ENCODE measurements at places on chromosomes 3 and 15. TPM values are rescaled to one million over a fixed set of nuclear protein-coding genes. Genes with fewer than 3 reads are reported as not detected.

The CLDN18 gene
- not detected for total RNA-seq

The MCF2L2 gene
- 4.1 TPM for total RNA-seq

The FETUB gene
- total RNA-seq, result not detected

The GP9 gene
- not detected for total RNA-seq

The GPR149 gene
- total RNA-seq, result not detected

The CADM2 gene
- total RNA-seq, result not detected

The ARGFX gene
- total RNA-seq, result not detected

DNA sequence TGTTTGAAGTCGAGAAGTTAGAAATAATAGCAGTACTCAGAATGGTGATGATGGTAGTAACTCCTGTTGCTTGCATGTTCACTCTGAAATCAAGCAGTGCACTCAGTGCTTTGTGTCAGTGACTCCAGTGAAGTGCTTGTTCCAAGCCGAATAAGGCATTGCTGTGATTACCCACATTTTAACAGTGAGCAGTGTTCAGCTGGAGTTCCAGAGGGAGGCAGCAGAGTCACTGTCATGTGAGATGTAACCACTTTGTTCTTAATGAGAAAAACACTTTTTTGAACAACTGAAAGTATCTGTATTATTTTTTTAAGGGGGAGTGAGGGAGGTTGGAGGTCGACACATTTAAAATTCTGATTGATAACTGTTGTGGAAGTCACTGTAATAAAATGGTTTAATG is 3.7 kb downstream of the MDFIC2 start:
- H3K27me3 ChIP-seq, result no peaks in the 10 kb centered on the region
- H3K36me3 ChIP-seq, result no peaks in the 10 kb centered on the region
- DNase-seq, result no peak
- no peak overlapping the region for H3K4me3 ChIP-seq

DNA sequence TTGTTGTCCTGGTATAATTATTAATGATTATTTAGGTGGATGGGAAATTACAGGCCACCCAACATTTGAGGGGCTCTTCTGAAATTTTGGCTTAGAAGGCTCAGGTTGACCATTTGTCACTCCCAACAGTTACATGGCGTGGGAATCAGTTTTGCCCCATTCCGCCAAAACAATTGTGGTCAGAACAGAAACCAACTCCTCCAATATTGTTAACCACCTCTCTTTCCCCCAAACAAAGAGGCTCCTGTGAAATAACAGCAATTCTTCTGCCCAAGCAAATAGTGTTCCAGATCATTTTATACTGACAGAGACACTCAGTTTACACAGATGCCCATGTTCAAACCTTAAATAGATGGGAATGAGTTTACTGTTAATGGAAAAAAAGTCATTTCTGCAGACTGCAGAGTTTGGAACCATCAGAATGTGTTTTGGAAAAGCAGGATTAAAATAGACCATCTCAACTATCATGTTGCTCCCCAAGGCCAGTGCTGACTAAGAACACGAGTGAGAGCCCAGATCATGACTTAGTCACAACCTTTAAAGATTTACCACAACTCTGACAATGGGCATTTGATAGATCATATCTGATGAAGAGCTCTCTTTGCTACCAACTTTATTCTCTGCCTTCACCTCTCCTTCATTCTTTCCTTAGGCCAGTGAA is 102.1 kb downstream of the DUT start:
- no peak overlapping the region for H3K4me3 ChIP-seq
- no peaks in the 10 kb centered on the region for H3K36me3 ChIP-seq
- H3K4me1 ChIP-seq, result no peaks in the 10 kb centered on the region
- H3K27me3 ChIP-seq, result peaks cover 6% of the 10 kb centered on the region
- no peak for DNase-seq
- no peak overlapping the region for H3K27ac ChIP-seq

DNA sequence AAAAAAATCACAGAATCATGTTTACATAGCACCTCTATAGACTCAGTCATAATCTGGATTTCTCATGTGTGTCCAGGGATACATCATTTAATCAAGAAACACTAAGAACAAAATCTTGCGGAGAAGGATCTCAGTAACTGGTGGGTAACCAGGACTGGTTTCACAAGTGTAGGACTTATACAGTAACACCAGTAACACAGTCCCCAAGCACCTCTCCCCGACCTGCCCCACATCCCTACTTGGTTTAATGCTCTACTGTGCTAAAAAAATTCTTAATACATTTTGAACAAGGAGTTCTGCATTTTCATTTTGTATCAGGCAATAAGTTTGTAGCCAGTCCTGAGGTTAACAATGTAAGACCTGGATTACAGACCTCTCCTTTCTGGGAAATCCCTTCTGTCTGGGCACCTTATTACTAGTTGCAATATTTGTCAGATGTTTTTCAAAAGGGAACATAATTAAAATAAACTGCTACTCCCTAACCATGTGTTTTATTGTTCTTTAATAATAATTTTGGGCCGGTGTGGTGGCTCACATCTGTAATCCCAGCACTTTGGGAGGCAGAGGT is 57.6 kb upstream of the BBX start:
- H3K4me3 ChIP-seq, result no peak overlapping the region
- H3K27me3 ChIP-seq, result peaks cover 3% of the 10 kb centered on the region
- DNase-seq, result no peak
- H3K27ac ChIP-seq, result no peak overlapping the region
- H3K4me1 ChIP-seq, result no peaks in the 10 kb centered on the region

DNA sequence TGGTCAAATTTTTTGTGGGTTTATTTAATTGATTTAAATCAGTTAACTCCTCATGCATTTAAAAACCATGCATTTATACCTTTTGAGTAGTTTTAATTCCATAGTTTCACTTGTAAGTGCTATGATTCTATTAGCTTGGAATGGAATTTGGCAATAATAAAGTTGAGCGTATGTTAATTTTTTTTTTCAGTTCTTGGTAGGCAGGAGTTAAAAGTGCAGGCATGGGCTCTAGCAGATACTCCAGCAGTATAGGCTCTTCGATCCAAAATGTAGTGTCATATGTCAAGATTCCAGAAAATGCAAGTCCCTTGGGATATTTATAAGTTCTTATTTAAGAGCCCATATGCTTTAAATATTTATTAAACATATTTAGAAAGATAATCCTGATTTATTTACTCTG is 70.3 kb downstream of the LYSMD4 start:
- H3K36me3 ChIP-seq, result peaks cover 31% of the 10 kb centered on the region
- H3K4me1 ChIP-seq, result peaks cover 10% of the 10 kb centered on the region
- no peak for DNase-seq
- no peaks in the 10 kb centered on the region for H3K27me3 ChIP-seq

- no peaks in the 10 kb centered on the region for H3K4me1 ChIP-seq
- no peak overlapping the region for H3K27ac ChIP-seq
- no peaks in the 10 kb centered on the region for H3K36me3 ChIP-seq
- peaks cover 48% of the 10 kb centered on the region for H3K27me3 ChIP-seq
These were observed 8.6 kb downstream of the LTF start for GRCh38 chr3:46456118-46456517.

GRCh38 chr15:26051761-26052675 is 188.9 kb upstream of the ATP10A start:
- H3K36me3 ChIP-seq, result no peaks in the 10 kb centered on the region
- no peak overlapping the region for H3K27ac ChIP-seq
- H3K27me3 ChIP-seq, result peaks cover 4% of the 10 kb centered on the region
- no peak overlapping the region for H3K4me3 ChIP-seq
- H3K4me1 ChIP-seq, result no peaks in the 10 kb centered on the region

GRCh38 chr15:93308026-93308690 is 219.1 kb upstream of the RGMA start:
- no peaks in the 10 kb centered on the region for H3K36me3 ChIP-seq
- H3K27ac ChIP-seq, result no peak overlapping the region
- DNase-seq, result no peak
- no peak overlapping the region for H3K4me3 ChIP-seq

DNA sequence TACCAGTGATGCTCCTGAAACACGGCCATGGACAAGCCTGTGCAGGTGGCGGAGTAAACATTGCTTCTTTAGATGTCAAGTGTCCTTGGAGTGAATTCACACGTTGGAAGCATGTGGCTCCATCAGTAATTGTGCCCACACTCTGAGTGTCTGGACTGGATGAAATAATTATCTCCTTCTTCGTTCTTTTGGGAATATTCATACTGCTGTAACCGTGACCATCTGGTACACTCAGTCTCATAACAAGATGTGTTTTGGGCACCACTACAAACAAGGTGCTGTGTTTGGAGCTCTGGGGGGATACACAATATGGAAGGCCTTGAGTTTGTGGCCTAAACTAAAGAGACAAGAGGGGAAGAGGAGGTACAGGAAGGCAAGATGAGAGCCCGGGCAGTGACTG is 165.6 kb downstream of the APBA2 start:
- H3K36me3 ChIP-seq, result no peaks in the 10 kb centered on the region
- H3K27me3 ChIP-seq, result peaks cover 5% of the 10 kb centered on the region
- H3K27ac ChIP-seq, result no peak overlapping the region
- no peak overlapping the region for H3K4me3 ChIP-seq

DNA sequence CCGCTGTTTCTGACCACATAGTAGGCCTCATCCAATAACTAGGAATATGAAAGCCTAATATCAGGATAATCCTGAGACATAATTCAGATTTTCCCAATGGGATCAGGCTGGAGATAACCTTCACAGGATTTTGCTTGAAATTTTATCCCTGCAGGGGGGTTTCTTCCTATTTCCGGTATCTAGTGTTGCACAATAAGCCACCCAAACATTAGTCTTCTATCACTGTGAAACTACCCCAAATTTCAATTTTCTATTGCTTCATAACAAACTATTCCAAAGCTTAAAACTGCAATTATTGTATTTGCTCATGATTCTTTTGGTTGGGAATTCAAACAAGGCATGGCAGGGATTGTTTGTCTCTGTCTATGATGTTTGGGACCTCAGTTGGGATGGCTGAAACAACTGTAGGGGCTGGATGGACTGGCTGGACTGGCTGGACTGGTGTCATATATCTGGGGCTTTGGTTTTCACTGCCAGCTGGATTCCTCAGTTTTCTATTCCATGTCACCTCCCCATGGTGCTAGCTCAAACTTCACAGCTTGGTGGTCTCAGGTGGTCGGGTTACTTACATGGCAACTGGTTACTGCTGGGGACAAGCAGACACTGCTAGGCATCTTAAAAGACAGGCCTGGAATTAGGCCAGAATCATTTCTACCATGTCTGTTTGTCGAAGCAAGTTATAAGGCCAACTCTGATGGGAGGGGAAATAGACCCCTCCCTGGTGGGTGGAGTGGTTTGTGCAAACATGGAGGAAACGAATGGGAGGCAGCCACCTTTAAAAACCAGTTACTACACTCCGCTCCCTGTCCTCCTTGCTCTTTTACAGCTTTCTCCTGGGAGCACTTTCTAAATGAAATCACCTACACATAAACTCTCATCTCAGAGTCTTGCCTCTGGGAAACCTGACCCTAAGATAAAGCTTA is 88.2 kb upstream of the STT3B start:
- H3K27me3 ChIP-seq, result no peaks in the 10 kb centered on the region
- no peak for DNase-seq
- peaks cover 16% of the 10 kb centered on the region for H3K4me1 ChIP-seq
- H3K4me3 ChIP-seq, result no peak overlapping the region
- H3K36me3 ChIP-seq, result peaks cover 9% of the 10 kb centered on the region

DNA sequence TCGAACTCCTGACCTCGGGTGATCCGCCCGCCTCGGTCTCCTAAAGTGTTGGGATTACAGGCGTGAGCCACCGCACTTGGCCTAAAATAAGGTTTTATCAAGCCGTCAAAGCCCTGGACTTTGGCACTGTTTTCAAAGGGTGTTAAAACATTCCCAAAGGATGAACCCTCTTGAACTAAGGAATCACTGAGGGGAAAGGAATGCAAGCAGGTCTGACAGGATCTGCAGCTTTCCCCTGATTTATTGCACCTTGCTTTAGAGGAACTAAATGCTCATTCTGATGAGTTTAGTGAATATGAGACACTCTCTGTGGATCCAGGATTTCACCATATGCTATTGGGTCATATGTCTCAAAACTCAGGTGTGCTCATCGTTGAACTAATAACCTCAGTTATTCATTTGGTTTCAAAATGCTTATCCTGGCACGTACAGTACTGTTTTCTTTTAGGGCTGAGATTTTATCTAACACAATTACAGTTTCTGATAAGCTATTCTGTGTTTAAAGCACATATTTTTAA is 63.0 kb upstream of the TSC22D2 start:
- H3K36me3 ChIP-seq, result no peaks in the 10 kb centered on the region
- H3K27ac ChIP-seq, result no peak overlapping the region
- H3K27me3 ChIP-seq, result peaks cover 6% of the 10 kb centered on the region
- no peak for DNase-seq
- H3K4me1 ChIP-seq, result no peaks in the 10 kb centered on the region

DNA sequence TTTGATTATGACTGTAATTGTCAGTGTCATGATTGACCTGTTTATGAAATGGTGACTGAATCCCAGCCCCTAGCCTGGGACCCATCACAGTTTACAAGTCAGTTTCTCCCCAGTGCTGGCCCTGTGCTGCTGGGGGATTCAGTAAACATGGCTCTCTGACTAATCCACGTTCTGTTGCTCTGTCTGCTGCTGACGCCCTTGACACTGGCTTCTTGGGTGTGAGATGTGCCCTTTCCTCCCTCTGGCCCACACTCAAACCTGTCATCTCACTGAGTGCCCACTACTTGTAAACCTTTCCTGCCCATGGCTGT is 84.2 kb downstream of the COL6A5 start:
- H3K4me1 ChIP-seq, result no peaks in the 10 kb centered on the region
- H3K27me3 ChIP-seq, result no peaks in the 10 kb centered on the region
- H3K36me3 ChIP-seq, result no peaks in the 10 kb centered on the region

DNA sequence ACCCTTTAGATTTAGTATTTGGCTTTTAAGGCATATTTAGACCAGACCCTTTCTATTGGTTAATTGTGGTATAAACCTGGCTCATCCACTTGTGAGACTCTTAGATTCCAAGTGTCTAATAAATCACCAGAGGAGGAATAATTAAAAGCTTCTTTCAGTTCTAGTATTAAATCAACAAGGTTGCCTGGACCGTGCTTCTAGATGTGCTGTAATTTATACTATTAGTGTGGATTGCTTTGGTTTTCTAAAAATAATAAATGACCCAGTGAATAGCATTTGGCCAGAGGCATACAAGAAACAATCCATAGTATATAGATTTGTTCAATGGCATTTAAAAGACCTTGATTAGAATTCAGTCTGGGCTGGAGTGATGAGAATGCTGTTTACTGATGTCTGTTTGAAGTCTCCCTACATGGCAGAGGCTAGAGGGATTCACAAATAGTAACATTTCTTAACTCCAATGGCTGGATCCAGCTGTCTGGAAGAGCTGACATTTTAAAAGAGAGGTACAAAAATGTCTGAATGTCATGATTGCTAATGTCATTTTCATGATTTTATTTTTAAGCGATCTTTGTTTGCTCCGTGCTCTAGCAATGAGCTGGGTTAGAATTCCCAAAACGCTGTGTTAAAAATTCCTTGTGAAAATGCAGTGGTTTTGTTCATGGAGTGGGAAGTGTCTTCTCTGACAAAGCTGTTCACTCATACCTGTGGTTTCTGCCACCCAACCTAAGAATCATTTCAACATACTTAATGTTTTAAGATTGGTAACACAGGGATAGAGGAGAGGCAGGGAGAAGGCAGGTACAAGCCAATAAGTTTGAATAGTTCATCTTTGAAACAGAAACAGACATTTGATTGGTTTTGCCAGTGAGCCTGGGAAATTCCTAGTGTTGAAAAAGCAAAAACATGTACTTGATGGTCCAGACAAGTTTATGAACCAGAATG is 89.9 kb downstream of the RBMS3 start:
- no peaks in the 10 kb centered on the region for H3K27me3 ChIP-seq
- no peak overlapping the region for H3K4me3 ChIP-seq
- no peaks in the 10 kb centered on the region for H3K36me3 ChIP-seq
- no peak overlapping the region for H3K27ac ChIP-seq
- H3K4me1 ChIP-seq, result peaks cover 5% of the 10 kb centered on the region

Data from activated T-helper 1 cell treated with anti-CD3 and anti-CD28 coated beads, Interleukin-12 subunit alpha, Interleukin-12 subunit beta, Interleukin-2, Interleukin-4 antibody, amounts not matched to agents 30 ng/mL and 10 ng/mL and 1 ng/mL, durations not matched to agents 14 hours and 24 hours and 36 hours (primary cell).